ENCODE measurements at places on chromosomes 16 and 17.

GRCh38 chr17:82037092-82037888 lies at the start of gene DCXR:
DCXR (minus strand) TSS chr17:82037697; CDS start chr17:82037682, 15 bp downstream.
- DNase-seq = peak; percentile 97

GRCh38 chr16:81535679-81536360 lies 91.2 kb downstream of the CMIP start:
- DNase-seq = no peak

- DNase-seq = no peak
Measured at GRCh38 chr16:50530277-50531236, 17.6 kb upstream of the NKD1 start.

- no peak for DNase-seq
Measured at GRCh38 chr17:1852327-1852726, 22.5 kb downstream of the RPA1 start.

GRCh38 chr16:64196444-64196843 lies 925.4 kb downstream of the CDH11 start:
- no peak for DNase-seq

- DNase-seq = no peak
Measured at GRCh38 chr16:23889189-23889588, 53.4 kb downstream of the PRKCB start.

DNA sequence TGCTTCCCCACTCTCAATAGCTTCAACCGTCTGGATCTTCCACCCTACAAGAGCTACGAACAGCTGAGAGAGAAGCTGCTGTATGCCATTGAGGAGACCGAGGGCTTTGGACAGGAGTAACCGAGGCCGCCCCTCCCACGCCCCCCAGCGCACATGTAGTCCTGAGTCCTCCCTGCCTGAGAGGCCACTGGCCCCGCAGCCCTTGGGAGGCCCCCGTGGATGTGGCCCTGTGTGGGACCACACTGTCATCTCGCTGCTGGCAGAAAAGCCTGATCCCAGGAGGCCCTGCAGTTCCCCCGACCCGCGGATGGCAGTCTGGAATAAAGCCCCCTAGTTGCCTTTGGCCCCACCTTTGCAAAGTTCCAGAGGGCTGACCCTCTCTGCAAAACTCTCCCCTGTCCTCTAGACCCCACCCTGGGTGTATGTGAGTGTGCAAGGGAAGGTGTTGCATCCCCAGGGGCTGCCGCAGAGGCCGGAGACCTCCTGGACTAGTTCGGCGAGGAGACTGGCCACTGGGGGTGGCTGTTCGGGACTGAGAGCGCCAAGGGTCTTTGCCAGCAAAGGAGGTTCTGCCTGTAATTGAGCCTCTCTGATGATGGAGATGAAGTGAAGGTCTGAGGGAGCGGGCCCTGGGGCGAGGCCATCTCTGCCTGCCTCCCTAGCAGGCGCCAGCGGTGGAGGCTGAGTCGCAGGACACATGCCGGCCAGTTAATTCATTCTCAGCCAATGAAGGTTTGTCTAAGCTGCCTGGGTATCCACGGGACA lies 11.1 kb upstream of the CLEC18A start:
- DNase-seq = no peak

- no peak for DNase-seq
Measured at GRCh38 chr17:8386841-8387240, 3.8 kb upstream of the RPL26 start.

DNA sequence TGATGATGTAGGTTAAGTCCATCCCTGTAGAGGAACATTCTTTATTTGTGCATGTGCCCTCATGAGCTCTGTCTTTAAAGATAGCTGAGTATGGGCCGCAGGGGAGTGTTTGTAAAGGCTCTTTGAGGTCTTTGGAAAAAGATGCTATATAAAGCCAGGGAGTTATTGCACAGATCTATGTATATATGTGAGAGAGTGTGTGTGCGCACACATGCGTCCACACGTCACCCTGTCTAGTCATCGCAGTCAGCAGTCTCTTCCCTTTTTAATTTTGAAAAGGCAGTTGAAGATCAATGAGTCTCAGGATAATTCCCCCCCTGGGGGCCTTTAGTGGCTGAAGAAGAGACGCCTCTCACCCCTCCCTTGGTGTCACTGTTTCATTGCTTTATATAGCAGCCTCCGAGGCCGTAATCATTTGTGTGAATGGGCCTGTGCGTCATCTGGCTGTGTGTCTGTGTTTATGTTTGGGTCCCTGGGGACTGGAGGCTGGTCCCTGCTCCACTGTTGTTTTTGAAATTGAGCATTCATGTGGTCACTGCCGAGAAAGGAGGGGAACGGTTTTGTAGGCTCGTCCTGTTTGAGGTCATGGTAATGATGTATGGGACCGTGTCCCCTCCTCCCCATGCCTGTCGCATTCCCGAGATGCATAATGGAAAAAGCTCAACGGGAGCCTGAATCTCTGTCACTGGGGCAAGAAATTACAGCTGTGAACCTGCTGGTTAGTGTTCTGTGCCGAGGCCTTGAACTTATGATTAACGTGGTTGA lies 143.9 kb downstream of the SNX29 start:
- peak; percentile 79 for DNase-seq

GRCh38 chr16:86984343-86984742 lies 332.8 kb downstream of the C16orf95 start:
- no peak for DNase-seq

GRCh38 chr16:47143677-47144558 lies at the start of gene NETO2:
NETO2 (minus strand) TSS chr16:47143945; CDS start chr16:47143612, 333 bp downstream.
- peak; percentile 52 for DNase-seq

GRCh38 chr17:74176546-74177001 lies 26.9 kb upstream of the RPL38 start:
- DNase-seq = peak; percentile 73

DNA sequence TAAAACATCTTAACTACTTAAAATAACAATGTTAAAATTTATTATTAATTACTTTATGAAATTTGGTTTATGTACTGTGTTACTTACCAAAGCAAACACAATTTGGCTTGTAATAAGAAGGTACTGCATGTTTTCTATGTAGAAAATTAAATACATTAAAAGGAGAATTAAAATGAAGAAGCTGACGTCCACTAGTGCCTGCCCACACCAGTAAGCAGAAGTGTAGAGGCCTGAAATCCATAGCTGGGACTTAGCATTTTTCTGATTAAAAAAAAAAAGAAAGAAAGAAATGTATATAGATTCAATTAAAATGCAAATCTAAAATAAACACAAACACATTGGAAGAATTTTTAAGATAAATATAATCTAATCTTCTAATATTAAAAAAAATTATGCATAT lies 35.8 kb upstream of the ABCA9 start:
- no peak for DNase-seq

- peak; percentile 87 for DNase-seq
Measured at GRCh38 chr17:57999496-58000017, 7.5 kb downstream of the SRSF1 start.

DNA sequence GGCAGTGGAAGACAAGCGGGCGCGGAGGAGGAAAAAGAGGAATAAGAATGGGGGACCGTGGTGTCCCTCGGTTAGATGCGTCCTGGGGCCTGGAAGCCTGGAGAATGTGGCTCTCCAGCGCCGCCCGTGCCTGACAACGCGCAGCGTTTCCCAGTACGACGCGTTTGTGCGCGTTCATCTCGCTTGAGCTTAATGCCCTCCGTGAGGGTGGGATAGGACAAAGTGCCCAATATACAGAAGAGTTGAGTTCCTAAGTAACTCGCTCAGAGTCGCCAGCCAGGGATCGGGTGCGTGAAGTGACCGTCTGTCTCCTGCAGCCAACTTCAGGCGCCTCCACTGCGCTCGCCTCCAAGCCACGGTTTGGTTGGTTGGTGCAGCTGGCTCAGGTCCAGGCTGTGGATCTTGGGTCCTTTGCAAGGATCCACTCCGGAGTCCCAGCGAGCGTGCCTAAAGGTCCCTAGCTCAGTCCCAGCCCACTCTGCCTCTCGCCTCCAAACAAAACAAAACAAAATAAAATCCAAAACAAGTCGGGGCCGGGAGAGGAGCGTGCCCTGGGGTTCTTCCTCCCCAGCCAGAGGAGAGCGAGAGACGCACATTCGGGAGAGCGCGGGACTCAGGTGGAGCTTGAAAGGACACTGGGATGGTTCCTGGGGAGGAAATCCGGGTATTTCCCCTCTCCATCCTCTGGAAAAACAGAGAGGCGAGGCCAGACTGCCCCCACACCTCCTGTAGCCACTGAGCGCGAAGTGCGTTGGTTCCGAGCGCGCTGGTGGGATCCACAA lies 974 bp downstream of the GALR2 start:
- peak; percentile 74 for DNase-seq

- DNase-seq = no peak
Measured at GRCh38 chr17:17119533-17119932, 77.3 kb downstream of the MPRIP start.

DNA sequence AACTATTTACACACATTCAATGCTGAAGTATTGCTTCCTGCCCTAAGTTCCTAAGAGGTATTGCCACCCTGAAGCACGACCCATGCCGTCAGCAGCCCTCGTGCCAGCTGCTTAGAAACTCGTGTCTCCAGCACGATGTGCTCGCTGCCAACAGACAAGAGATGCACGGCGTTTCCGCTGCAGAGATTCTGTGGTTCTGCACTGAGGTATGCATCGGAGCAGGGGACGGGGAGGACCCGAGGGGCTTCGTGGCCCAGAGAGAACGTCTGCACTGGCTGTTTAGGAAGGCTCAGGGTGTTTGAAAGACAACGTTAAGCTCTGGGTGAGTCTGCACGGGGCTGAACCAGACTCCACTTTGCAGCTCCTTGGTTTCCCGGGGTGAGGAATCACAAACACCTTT lies 82.7 kb upstream of the CREBBP start:
- DNase-seq = peak; percentile 28

- DNase-seq = peak; percentile 53
Measured at GRCh38 chr17:83178533-83179304, 99.3 kb downstream of the METRNL start.
